Right lung (tissue), 10 donors: ENCODE measurements at places on chromosomes 6 and 20. TPM values are rescaled to one million over a fixed set of nuclear protein-coding genes. Genes with fewer than 3 reads are reported as not detected.

GRCh38 chr20:16216227-16216913 lies 356.9 kb downstream of the KIF16B start:
- DNase-seq, result no peak

DNA sequence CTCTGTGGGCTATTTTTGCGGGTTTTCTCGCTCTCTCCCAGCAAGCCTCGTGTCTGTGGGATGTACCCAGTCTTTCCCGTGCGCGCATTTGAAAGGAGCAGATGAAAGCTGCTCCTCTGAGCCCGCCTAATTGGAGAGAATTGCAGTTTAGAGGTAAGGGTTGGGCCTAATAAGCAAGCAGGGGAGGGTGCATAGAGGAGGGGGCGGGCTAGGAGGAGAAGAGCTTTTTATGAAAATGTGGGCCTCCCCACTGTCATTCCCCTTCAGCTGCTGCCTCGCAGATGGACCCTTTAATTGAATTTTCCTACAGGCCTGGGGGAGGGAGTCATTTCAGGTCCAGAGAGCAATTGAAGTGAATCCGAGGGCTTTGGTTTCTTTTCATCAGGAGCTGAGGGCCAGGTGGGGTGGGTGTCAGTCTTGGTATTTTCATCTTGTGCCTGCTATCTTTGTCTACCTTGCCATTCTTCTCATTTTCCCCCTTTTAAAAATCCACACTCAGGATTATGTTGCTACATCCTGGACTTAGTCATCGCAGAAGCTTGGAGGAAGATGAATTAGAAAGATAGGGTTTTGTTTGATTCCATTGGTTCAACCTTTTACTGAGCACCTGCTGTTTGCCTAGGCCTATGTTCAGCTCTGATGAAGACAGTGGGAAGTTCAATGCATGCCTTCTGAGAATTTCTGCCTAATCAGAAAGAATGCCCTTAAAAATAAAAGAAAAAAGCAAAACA lies 423.4 kb downstream of the CD83 start:
- no peak for DNase-seq

The PI3 gene
- not detected for polyA plus RNA-seq

The TCP11 gene
- polyA plus RNA-seq, result 1.5 TPM

- no peak for DNase-seq
Measured at GRCh38 chr6:133350928-133351327, 109.8 kb downstream of the EYA4 start.

- no peak for DNase-seq
Measured at GRCh38 chr20:4800676-4801449, 79.2 kb downstream of the PRND start.

DNA sequence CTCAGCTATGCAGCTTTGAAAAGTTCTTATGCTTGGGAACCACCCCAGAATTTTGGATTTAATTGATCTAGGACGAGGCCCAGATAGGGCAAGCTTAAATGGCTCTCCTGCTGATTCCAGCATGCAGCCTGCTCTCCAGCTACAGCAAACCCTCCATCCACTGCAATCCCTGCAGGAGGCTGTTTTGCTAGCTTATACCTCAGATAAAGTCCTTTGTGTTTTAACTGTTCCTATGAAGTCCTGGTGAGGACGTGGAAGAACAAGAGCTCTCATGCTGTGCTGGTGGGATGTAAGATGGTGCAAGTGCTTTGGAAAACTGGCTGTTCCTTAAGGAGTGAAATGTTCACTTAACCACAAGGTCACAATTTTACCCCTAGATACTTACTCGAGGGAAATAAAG lies 25.5 kb upstream of the NXT1 start:
- no peak for DNase-seq

DNA sequence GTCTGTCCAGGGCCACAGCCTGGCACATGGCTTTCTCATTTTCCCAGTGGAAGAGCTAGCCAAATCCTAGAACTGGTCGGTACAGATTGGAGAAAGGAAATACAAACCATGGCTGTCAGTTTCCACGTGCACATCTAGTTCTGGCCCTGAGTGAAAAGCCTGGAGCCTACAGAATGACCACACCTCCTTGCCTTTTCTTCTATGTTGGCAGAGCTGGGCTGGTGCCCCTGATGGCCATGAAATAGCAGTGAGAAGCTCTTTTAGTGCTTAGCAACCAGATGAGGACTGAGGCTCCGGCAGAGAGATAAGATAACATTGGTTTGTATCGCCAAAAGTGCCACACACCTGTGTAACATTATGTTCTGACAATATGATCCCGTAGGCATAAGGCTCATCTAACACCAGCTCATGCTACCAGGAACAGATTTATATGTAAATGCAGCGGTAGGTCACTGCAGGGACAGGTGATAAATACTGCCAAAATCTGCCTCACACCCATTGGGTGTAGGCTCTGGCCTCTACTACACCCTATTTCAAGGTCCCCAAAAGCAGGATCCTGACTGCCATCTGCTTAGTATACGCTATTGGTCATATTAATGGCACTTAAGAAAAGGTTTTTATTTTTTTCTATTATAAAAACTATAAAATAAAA lies 39.9 kb upstream of the TBC1D7 start:
- no peak for DNase-seq

GRCh38 chr6:153947808-153948447 lies 91.1 kb upstream of the OPRM1 start:
- DNase-seq, result peak; percentile 13

DNA sequence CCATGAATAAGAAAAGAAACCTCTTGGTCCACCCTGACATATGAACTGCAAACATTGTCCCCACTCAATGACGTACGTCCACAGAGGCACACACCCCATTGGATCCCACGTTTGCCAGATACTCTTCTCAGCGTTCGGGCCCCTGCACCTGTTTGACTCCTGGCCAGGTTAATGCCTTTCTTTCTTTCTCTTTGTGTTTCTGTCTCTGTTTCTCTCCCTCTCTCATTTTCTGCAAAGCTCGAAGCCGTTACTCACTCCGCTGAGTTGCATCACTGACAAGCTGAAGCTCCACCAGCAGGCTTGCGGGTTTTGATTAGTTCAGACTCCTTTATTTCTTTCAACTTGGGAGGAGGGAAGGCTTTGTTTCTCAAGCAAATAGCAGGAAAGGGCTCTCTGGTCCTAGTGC lies 135.5 kb upstream of the SUPT3H start:
- no peak for DNase-seq

GRCh38 chr6:148846778-148847761 lies 100.2 kb downstream of the UST start:
- DNase-seq, result no peak

The BCLAF1 gene
- polyA plus RNA-seq, result 242 TPM

GRCh38 chr6:98833057-98833306 lies 1.4 kb upstream of the POU3F2 start:
- DNase-seq, result no peak

GRCh38 chr20:37729452-37729851 lies 35.6 kb downstream of the CTNNBL1 start:
- no peak for DNase-seq

DNA sequence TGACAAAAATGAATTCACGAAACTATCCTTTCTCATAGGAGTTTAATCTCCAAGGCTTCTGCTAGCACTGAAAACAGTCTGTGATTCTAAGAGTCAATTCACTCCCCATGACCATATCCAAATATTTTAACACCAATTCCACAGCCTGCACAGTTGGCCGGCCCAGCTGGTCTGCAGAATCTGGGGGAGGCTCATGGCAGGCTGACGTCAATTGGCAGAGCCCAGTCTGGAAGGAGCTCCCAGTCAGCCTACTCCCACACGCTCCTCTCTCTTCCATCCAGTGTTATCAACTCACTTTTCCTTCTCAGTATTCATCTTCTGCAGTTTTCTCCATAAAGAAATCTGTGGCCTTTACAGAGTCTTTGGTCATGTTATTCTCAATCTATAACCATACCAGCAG lies 111.0 kb downstream of the TBXT start:
- no peak for DNase-seq

GRCh38 chr6:167336844-167337630 lies 12.2 kb downstream of the TTLL2 start:
- peak; percentile 27 for DNase-seq

The VIP gene
- 3.5 TPM for polyA plus RNA-seq

DNA sequence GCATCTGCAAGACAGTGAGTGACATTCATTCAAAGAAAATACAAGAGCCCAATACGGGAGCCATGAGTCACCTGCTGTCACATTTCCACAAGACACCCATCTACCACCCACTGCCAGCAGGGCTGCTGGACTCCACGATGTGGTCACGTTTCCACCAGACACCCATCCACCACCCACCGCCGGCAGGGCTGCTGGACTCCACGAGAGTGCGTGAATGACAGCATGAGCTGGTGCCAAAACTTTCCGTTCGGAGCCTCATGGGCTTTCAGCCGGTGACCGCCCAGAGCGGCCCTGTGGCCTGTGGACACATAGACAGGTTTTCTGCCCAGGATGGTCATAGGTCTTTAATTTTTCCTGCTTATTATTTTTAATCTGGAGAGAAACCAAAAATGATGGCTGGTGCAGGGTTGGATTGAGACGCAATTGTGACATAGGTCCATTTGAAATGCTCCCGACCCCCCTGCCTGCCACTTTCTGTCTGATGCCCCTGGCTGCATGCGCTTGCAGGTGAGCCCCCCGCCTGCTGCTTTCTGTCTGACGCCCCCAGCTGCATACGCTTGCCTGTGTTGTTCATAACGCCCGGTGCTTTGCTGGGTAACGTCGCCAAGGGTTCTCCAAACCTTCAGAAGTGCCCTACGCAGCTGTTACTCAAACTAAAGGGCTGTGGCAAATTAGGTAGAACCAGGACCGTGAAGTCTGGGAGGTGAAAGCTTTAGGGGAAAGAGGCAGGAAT lies 59.1 kb upstream of the SMOC2 start:
- DNase-seq, result no peak

- DNase-seq, result no peak
Measured at GRCh38 chr20:41176711-41177552, 39.6 kb downstream of the PLCG1 start.
